ENCODE measurements at places on chromosomes 4 and X.
A peak's percentile ranks its signal among the peaks of the same experiment; 100 is the strongest.

GRCh38 chrX:39477762-39478120 is 620.0 kb downstream of the BCOR start:
- peak; percentile 72 for DNase-seq

GRCh38 chr4:25174674-25175073 is 14.4 kb upstream of the SEPSECS start:
- no peak for DNase-seq

GRCh38 chrX:103571726-103572125 is 13.6 kb upstream of the TCEAL4 start:
- DNase-seq = no peak

- DNase-seq = no peak
Observed at GRCh38 chrX:114650351-114650750, 66.5 kb downstream of the HTR2C start.

- no peak for DNase-seq
Observed at GRCh38 chrX:119229253-119229615, 6.9 kb upstream of the PGRMC1 start.

DNA sequence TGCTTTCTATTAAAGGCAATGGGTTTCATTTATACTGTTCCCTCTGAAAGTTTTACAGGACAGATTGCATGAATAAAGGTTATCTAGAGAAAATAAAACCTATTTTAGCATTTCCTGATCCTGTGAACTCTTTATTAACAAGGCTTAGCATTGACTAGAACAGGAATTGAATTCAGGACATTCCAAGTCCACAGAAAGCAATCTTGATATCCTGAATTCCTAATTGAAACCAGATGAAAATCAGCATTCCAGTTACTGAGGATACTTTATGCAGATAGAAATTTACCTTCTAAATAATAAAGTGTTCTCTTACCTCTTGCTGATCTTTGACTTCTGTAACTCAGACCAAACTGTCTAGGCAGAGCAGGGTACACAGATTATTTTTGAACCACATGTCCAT is 151.4 kb downstream of the ZNF518B start:
- DNase-seq = no peak

DNA sequence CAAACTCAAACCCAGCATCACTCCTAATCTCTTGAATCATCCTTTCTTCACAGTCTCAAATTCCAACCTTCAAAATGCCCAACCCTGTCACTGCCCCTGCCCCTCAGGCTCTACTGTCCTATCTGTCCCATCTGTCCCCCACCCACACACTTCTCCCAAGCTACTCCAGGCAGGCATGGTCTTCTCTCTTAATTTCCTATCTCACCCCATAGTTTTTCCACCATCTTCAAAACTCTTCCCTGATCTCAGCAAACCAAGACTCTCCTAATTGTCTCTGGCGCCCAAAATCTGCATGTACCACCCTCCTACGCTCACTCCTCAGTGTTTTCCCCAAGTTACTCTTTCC is 644 bp downstream of the LAMP2 start:
- DNase-seq = no peak

DNA sequence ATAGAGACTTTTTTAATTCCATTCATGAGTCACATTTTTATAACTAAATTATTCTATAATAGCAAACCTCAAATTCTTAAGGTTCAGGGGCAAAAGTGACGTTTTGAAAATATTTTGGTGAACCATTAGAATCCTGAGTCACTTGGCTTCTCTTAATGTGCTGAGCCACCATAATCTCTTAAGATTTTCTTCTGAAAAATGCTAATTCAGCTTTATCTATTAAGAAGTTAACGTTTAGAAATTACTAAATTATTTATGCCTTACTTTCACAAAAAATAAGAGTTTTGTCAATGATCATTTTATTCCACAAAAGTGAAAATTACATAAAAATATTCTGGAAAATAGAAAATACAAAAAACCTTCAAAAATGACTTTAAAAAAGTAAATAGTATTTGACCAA is 72.5 kb downstream of the GPM6A start:
- DNase-seq = no peak

- DNase-seq = no peak
Observed at GRCh38 chr4:127888559-127888958, 7.9 kb downstream of the PLK4 start.

DNA sequence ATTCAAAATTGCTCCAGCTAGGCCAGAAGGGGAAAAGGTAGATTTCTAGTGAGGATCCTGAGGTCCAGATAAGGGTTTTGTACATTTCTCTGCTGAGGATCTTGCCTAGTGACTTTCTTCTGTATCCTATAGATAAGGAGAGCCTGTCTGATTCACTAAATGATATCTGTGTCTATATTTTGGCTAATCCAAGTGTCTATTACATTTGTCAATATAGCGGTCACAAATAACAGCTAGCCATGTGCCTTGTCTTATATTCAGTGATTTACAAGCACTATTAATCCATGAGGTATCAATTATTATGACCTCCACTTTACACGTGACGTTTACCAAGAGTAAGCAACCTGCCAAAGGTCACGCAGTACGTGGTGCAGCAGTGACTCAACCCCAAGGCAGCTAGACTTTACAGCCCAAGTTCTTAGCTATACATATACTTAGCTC is 41.6 kb downstream of the TMEM165 start:
- DNase-seq = no peak

DNA sequence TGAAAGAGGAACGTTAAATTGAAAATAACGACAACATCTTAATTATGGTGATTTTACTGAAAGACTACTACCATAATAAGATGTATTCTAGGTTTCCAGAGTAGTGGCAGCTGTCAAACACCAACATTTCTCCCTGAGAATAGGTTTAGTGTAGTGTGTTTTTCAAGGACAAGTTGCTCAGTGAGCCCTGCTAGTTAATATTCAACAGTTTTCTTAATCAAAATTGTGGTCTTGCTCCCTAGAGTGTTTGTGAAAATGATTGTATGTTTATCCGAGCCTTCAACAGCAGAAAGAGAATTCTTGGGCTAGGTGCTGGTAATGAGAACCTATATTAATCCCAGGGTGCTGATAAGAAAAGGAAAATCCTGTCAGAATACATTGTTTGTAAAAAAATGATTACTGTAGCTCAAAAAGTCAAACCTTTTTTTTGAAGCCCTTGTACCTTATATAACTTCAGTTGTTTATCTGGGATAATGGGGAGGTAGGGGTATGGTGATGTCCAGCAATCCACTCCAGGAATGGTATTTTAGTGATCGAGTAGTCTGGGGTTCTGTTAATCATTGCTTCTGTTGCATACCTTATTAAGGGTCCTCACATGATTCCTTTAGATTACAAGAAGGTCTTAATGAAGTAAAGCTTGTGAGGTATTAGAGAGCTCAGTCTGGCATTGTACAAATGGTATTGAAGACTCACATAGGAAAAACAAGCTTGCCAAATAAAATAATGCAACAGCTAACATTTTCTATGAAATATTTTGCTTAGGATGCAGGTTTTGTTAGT is 110.7 kb downstream of the CCSER1 start:
- no peak for DNase-seq

GRCh38 chr4:14701896-14702295 is 300.4 kb upstream of the CPEB2 start:
- DNase-seq = no peak

GRCh38 chr4:70849291-70849690 is 9.6 kb upstream of the GRSF1 start:
- DNase-seq = no peak

GRCh38 chrX:138026211-138026610 is 460.3 kb downstream of the ZIC3 start:
- DNase-seq = peak; percentile 12

- DNase-seq = no peak
Observed at GRCh38 chr4:154989511-154989910, 208.4 kb downstream of the RBM46 start.

GRCh38 chrX:110667706-110668105 is 127.9 kb downstream of the CHRDL1 start:
- peak; percentile 21 for DNase-seq

DNA sequence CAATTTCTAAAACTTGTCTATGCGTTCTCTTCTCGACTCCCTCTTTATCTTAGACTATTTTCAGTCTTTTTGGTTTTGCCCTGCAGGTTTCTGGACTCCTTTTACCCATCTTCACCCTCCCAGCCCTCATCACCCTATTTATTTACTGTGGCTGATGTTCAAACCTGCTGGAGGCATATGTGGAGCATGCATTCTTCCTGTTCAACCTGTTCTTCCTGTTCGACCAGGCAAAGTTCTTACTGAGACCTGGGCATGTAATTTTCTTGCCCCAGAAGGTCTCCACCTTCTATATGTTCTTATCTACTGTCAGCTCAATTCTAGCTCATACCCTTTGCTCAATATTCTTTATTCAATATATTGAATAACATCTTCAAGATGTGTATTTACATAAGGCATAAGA is 69.4 kb upstream of the AGA start:
- DNase-seq = peak; percentile 21

DNA sequence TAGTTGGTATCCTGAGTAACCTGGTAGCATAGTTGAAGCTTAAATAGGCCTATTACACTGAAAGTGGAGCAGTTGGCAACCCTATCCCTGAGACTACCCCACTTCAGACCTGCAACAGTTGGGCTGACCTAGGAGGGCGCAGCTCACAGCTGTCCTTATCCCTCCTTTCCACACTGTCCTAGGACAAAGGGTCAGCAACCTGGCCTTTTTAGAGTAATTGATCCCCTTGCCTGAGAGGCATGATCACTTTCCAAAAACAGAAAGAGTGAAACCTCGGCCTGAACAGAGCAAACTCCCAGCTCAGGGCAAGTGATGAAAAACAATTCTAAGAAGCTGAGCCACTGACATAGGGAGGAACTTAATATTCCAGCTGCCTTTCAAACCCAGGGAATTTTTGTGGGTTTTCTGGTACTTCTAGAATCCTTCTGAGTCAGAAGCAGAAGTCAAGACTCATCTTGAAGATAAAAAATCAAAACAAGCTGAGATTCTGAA is 94.9 kb upstream of the MYOZ2 start:
- no peak for DNase-seq

- no peak for DNase-seq
Observed at GRCh38 chr4:15459706-15460105, 10.0 kb upstream of the CC2D2A start.

DNA sequence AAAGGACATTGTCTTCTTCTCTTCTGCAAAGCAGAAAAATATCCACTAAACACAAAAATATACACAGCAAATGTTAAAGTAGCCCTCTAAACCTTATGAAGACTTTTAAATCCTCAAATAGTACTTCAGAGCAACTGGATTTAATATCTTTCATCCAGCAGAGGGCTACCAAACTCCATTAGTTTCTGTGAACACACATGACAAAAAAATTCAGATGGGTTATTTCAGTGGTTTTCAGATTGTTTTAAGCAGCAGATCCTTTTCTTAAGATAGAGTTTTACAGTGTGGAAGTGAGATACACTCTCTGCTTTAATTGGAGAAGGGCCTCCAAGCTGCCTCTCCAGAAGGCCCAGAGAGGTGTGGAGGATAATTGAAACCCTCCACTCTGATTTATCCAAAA is 56.7 kb downstream of the ANK2 start:
- peak; percentile 62 for DNase-seq

- no peak for DNase-seq
Observed at GRCh38 chrX:4110964-4111363, 397.5 kb upstream of the PRKX start.

Measured in eye (tissue), 1 donor.